ENCODE measurements at places on chromosomes 5 and 9.
A peak's percentile ranks its signal among the peaks of the same experiment; 100 is the strongest.

DNA sequence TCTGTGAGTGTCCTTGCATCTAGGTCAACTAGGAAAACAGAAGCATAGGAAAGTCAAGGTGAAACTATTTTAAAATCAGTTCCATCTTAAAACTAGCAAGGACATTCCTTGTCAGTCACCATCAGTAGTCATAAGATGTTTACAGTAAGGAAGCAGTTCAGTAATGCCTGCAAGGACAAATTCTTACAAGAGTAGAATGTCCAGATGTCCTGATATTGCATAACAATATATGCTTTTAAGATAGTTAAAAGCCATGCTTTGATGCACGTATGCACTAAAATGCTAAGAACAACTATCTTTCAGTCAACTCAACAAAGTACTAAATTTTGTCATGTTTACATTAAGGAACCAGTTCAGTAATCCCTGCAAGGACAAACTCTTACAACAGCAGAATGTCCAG is 11.3 kb upstream of the SVEP1 start:
- H3K4me1 ChIP-seq, result no peaks in the 10 kb centered on the region
- H3K36me3 ChIP-seq, result no peaks in the 10 kb centered on the region
- H3K27ac ChIP-seq, result no peak overlapping the region
- H3K27me3 ChIP-seq, result no peaks in the 10 kb centered on the region

- no peak overlapping the region for H3K27ac ChIP-seq
- no peak for DNase-seq
- H3K27me3 ChIP-seq, result no peaks in the 10 kb centered on the region
- peaks cover 44% of the 10 kb centered on the region for H3K36me3 ChIP-seq
- H3K4me3 ChIP-seq, result no peak overlapping the region
These were observed 17.9 kb downstream of the ITGA1 start for GRCh38 chr5:52805615-52806014.

DNA sequence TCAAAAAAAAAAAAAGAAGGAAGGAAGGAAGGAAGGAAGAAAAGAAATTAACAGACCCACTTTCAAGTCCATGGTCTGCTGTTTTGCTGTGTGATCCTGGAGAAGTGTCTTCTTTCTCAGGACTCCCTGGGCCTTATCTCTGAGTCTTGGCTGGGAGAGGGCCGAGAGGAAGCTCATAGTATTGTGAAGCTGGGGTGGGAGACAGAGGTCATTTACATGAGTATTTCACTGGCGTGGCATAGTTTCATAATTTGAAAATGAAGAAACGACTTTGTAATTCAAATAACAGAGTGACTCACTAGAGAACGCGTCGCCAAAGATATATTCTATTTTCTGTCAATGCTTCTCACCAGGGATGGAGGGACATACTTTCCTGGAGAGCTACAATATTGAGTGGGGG is 2.4 kb upstream of the C9orf50 start:
- no peaks in the 10 kb centered on the region for H3K36me3 ChIP-seq
- H3K4me1 ChIP-seq, result peaks cover 29% of the 10 kb centered on the region
- no peaks in the 10 kb centered on the region for H3K27me3 ChIP-seq
- no peak for DNase-seq
- no peak overlapping the region for H3K27ac ChIP-seq

DNA sequence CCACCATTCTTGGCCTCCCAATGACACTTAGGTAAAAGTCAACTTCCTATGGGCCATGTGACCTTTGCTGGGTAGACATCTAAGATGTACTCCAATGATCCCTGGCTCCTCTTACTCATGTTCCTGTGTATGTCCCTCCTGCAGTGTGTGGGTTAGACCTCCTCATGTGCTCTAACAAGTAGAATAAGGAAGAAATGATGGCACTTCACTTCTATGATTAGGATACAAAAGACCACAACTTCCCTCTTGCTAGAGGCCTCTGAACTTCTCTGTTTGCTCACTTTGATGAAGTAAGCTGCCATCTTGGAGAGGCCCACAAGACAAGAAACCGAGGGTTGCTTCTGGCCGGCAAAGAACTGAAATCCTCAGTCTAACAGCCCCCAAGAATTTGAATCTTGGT is 131.8 kb downstream of the TAF11L14 start:
- H3K4me3 ChIP-seq, result no peak overlapping the region
- no peak overlapping the region for H3K27ac ChIP-seq
- H3K36me3 ChIP-seq, result no peaks in the 10 kb centered on the region
- H3K4me1 ChIP-seq, result no peaks in the 10 kb centered on the region
- no peak for DNase-seq
- no peaks in the 10 kb centered on the region for H3K27me3 ChIP-seq

GRCh38 chr9:91896097-91896496 is 53.9 kb downstream of the ROR2 start:
- 0 out of 2 replicates have a peak overlapping the region, but pooled peaks have one; percentile 17 for H3K27ac ChIP-seq
- no peak overlapping the region for H3K4me3 ChIP-seq
- no peaks in the 10 kb centered on the region for H3K27me3 ChIP-seq

DNA sequence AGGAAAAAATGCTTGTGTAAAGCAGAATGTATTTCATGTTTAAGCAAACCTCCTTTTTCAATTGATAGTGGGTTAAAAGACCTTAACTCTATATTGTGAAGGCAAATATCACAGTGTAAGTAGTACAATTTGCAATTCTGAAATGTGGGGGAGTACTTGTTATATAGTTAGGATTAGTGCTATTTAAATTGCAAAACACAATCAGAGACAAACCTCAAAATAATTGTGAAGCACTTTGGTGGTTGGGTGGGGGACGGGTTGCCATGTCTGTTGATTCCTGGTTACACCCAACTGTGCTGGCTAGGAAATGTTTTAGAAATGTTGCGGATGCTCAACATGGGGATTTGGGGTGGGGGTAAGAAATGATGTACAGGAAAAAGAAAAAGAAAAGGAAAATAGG is 37.4 kb downstream of the EGFLAM start:
- DNase-seq, result no peak
- no peaks in the 10 kb centered on the region for H3K36me3 ChIP-seq
- H3K27me3 ChIP-seq, result no peaks in the 10 kb centered on the region

DNA sequence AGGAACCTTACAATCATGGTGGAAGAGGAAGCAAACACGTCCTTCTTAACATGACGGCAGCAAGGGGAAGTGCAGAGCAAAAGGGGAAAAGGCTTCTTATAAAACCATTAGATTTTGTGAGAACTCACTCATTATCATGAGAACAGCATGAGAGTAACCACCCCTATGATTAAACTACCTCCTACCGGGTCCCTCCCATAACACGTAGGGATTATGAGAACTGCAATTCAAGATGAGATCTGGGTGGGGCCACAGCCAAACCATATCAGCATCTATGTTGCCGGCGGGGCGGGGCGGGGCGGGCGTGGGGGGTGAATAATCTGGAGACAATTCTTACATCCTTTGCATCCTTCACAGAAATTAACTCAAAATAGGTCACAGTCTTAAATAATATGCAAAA is 58.8 kb upstream of the GFPT2 start:
- no peaks in the 10 kb centered on the region for H3K4me1 ChIP-seq
- no peak overlapping the region for H3K27ac ChIP-seq
- no peaks in the 10 kb centered on the region for H3K27me3 ChIP-seq

DNA sequence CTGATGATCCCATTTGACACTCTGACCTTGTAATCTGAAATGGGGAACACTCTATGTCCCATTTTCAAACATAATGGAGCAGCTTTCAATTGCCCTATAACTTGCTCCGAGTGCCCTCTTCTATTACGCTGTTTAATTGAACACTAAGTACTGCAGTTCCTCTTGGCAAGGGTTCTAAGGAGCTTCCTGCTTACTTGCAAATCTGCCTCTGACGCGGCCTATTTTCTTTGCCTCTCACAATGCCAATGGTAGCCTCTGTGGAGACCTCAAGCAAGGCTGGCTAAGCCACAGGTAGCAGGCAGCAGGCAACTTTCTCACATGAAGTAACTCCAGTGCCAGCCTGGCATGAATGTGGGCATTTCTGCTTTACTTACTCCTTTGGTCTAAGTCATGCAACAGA is 443.4 kb upstream of the TRPC7 start:
- H3K36me3 ChIP-seq, result no peaks in the 10 kb centered on the region
- no peak overlapping the region for H3K27ac ChIP-seq

DNA sequence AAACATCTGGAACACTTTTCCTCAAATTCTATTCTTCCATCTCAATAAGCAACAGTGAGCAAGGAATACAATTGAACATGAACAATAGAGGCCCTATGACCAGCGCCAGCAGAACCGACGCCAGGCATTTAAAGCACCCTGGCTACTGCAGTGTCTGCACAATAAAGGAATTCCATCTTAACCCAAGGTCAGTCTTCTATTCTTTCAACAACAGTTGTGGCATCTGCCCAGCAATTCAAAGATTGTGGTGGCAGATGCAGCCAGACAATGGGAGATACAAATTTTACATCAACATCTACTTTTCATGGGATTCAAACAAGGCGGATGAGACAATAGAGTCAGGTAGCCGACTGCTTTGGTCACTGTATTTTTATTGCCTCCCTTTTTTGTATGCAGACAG is 65.9 kb downstream of the ELL2 start:
- DNase-seq, result no peak
- no peaks in the 10 kb centered on the region for H3K27me3 ChIP-seq
- H3K4me3 ChIP-seq, result no peak overlapping the region

DNA sequence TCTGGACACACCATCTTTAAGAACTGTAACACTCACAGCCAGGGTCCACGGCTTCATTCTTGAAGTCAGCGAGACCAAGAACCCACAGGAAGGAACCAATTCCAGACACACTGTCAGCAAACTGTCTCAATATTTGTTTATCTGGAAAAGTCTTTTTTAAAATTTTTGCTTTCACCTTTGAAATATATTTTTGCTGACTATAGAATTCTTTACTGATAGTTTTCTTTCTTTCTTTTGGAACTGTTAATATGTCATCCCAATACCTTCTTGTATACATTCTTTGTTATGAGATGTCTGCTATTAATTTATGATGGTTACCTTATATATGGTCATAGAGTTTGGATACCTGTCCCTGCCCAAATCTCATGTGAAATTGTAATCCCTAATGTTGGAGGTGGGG is 145.1 kb upstream of the IRX4 start:
- no peaks in the 10 kb centered on the region for H3K36me3 ChIP-seq
- no peak overlapping the region for H3K27ac ChIP-seq

All from SK-N-SH (cell line).